HCEC 1CT (cell line): ENCODE measurements at places on chromosomes 1 and 21.

GRCh38 chr21:45405819-45406762, 1.1 kb downstream of the COL18A1 start:
- no peak for DNase-seq

DNA sequence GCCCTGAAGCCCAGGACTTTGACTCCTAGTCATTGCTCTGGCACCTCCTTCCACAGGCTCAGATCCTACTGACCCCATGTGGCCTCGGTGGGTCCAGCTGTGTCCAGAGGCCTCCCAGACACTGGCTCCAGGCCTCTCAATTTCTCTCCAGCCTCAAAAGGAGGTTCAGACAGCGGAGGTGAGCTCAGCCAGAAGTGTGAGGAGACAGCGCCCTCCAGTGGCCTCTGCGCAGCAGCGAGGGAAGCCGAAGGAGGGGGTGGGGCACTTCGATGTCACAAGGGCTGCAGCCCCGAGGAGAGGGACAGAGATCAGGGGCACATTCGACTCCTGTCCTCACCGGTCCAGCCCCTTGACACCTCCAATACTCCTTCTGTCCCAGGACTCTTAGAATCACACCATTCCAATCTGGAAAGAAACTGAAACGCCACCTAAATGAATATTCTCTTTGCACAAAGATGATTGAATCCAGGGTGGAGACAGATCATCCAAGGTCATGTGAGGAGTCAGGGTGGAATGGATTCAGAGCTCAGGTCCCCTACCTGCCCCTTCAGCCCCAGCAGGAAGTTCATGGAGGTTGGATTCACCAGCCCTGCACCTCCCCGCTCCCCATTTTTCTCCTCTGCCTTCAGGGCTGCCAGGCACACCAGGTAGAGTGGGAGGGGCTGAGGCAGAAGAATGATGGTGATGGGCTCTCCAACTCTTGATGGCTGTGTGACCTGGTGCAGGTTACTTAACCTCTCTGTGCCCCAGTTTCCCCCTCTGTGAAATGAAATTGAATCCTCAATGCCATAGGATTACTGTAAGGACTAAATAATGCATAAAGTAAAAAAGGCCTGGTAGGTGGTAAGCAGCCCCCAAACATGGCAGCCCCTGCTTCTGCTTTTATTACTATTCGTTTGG, 34.8 kb upstream of the ZBTB40 start:
- peak; percentile 62 for DNase-seq

DNA sequence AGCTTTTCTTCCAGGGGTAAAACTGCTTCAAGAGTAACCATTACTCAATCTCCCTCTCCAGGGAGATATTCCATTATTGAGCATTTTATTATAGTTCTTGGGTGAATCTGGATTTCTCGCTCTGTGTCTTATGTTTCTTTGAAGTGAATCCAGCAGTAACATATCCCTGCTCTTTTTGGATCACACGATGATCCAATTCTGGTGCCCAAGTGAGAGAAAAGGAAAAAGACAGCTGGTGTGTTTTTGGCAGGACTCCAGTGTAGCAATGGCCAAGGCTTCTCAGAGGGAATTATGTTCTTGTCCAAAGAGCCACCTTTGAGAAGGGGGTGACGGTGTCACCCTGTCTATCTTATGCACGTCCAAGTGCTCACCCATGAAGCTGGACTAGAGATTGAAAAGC, 140.3 kb upstream of the ERRFI1 start:
- DNase-seq = no peak

GRCh38 chr1:235802573-235803346, 63.9 kb downstream of the LYST start:
- DNase-seq = no peak

DNA sequence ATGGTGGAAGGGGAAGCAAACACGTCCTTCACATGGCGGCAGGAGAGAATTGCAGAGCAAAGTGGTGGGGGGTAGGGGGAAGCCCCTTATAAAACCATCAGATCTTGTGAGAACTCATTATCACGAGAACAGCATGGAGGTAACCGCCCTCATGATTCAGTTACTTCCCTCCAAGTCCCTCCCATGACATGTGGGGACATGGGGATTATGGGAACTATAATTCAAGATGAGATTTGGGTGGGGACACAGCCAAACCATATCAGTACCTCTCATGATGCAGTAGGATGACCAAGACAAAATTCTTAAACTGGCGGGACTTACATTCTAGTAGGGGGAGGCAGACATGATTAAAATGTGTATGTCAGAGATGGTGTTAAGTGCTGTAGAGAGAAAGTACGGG, 38.8 kb downstream of the WNT4 start:
- no peak for DNase-seq

- no peak for DNase-seq
Measured at GRCh38 chr1:192546596-192547190, 28.9 kb upstream of the RGS1 start.

GRCh38 chr1:206682111-206682510, 2.6 kb upstream of the MAPKAPK2 start:
- no peak for DNase-seq

DNA sequence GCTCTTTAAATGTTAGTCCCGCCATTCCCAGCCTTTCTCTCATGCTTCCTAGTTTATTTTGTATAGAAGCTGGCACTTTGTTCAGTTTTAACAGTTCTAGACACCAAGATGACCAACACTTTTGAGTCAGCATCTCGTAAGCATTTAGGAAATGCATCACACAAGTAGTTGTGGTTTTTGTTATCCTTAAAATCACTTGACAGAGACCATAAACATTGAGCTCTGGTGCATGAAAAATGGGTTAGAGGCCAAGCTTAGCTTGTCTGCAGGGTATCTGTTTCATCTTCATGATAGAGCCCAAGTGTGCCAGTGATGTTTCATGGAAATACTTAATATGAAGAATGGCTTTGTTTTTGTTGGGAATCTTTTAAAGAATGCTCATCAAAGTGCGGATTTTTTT, 159.7 kb downstream of the DISP1 start:
- DNase-seq = peak; percentile 89

- no peak for DNase-seq
Measured at GRCh38 chr21:42622284-42622683, 31.1 kb upstream of the PDE9A start.

DNA sequence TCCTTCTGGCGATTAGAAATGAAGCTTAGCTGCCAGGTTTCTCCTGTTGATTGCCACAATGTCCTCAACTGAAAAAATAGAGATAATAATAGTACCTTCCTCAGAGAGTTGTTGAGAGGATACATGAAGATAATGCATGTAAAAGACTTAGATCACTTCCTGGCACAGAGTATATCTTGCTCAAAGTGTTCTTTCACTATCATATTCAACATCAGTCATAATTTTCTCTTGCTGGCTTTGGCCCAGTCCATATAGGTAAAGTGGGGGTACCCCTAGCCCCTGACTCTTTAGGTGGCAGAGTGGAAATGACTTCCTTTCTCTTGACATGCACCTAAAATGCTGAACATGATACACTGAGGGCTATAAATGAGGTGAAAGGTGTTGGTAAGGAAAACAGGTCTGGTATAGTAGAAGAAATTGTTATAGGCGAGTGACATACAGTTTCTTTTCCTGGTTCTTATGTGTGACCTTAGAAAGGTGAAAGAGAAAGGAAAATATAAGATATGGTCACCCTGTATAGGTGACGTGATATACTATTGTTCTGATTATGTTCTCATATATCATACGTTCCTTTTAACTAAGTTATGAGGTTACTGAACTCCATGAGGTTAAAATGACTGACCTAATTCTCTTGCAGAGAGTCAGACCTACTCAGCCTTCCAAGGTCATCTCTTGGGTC, 209.9 kb upstream of the DEPDC1 start:
- DNase-seq = no peak

- no peak for DNase-seq
Measured at GRCh38 chr1:39732730-39733129, 6.0 kb upstream of the PPIE start.

- DNase-seq = peak; percentile 97
Measured at GRCh38 chr1:94801919-94802546, 18.1 kb upstream of the SLC44A3 start.

GRCh38 chr21:39006571-39007311, 176.5 kb downstream of the PSMG1 start:
- DNase-seq = no peak

DNA sequence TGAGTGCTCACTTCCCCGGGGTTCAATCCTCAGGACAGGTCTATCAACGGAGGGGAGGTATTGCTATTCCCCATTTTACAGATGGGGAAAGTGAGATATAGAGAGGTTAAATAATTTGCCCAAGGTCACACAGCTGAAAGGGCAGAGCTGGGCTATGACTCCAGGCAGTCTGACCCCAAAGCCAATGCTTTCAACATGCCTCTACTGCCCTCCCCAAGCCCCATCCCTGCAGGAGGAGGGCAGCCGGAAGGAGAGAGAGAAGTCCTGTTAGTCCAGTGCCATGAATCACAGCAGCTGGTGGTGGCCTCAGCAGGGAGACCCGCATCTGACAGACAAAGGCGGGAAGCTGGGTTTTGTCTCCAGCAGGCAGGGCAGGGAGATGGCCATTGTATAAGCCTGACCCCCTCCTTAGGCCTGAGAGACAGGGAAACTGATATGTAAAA, 20.0 kb upstream of the CLIC4 start:
- DNase-seq = peak; percentile 49

- DNase-seq = no peak
Measured at GRCh38 chr1:73516451-73516850, 681.5 kb downstream of the LRRIQ3 start.

GRCh38 chr1:26234644-26235370, 807 bp downstream of the CEP85 start:
- peak; percentile 11 for DNase-seq

- no peak for DNase-seq
Measured at GRCh38 chr1:59696421-59697115, 118.2 kb upstream of the HOOK1 start.

GRCh38 chr1:198125995-198126735, 30.6 kb upstream of the NEK7 start:
- peak; percentile 55 for DNase-seq

GRCh38 chr1:3609016-3609768, 2.1 kb downstream of the MEGF6 start:
- no peak for DNase-seq

GRCh38 chr1:169483500-169483966, 2.2 kb downstream of the SLC19A2 start:
- DNase-seq = peak; percentile 72

DNA sequence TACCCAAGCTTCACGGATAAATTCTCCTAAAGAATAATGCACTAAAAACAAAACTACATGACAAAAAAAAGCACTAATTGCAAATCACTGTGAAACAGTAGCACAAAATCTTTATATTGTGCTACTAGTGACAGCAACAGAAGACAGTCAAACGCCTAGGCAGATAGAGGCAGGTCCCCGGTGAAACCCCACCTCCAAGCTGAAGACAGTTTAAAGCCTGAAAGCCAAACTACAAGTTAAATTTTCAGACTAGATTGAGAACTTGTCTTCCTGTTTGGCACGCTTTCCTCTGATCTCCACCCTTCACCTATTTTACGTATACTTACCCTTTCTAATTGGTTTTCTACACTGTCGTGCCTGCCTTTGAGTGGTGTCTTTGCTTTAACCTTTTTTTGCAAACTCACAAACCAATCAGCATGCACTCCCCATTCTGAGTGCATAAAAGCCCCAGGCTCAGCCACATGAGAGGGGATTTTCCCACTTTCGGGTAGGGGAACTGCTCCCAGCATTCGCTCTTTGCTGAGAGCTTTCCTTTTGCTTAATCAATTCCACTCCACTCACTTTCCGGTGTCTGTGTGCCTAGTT, 3.6 kb upstream of the BACH1 start:
- no peak for DNase-seq

- no peak for DNase-seq
Measured at GRCh38 chr1:94110021-94110761, 10.8 kb downstream of the ABCA4 start.

GRCh38 chr1:151444783-151445177, 14.5 kb downstream of the POGZ start:
- DNase-seq = no peak

DNA sequence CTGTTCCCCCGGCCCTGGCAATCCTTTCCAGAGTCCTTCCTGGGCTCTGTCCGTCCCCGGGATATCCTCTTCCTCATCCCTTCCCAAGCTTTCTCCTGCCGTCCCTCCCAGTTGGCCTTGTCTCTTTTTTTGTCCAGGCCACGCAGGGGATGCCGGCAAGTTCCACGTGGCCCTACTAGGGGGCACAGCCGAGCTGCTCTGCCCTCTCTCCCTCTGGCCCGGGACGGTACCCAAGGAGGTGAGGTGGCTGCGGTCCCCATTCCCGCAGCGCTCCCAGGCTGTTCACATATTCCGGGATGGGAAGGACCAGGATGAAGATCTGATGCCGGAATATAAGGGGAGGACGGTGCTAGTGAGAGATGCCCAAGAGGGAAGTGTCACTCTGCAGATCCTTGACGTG, 13.4 kb upstream of the SVBP start:
- DNase-seq = no peak

DNA sequence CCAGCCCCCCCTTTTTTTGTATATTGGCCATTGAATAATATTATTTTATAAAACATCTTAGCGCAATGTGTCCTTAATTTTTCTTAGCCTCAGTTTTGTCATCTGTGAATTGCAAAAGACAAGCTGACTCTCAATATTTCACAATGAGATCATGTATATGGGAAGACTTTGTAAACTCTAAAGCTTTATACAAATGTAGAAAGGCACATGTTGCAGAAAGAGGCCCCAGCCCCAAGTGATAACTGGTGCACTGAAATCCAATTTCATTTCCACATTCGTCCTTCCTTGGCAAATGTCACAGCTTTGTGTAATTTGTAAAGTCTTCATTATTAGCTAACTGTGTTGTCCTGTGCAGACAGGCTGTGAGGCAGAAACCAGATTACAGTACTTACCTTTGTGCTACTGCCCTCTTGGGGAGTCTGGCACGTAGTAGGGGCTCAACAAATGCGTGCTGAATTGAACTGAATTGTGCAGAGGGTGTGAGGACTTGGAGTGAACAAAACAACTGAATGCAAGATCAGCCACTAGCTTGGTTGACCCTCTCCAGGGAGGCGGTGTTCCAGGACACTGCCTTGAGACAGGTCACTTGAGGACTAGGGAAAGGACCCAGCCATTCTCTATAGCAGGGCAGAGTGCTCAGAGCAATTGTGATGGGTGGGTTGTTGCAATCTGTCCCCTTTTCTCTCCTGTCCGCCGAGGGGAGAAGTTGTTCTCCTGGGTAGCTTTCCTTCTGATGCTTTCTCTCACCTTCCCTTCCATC, 74.6 kb downstream of the LMO4 start:
- peak; percentile 23 for DNase-seq

DNA sequence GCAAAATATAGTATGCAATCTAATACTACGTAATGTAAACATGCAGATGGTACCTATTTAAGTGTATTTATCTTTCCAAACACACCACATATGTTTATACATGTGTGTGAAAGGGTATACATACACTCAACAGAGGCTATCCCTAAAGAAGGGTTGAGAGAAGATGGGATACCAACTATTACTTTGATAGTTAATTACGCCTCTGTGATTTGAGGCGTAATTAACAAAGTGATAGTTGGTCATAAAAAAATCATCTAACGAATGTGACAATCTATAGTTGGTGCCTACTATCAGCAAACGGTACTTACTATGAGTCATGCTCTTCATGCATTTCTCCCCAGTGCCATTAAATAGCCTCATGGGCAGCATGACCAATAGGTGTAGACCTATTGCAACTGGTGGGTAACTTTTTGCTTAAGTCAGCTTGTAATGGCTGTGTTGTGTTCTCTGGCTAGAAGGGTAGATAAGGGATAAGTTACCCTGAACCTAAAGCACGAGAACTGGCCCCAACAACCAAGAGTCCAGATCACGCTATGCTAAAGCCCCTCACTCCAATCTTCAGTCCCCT, 15.3 kb downstream of the RCAN1 start:
- DNase-seq = no peak

GRCh38 chr1:241603731-241604245, 36.4 kb downstream of the CHML start:
- peak; percentile 27 for DNase-seq

- DNase-seq = peak; percentile 8
Measured at GRCh38 chr21:46199436-46200373, 15.4 kb upstream of the SPATC1L start.

GRCh38 chr1:15355968-15356625, 53.6 kb upstream of the EFHD2 start:
- DNase-seq = no peak
